ENCODE measurements at places on chromosomes 1 and 21. TPM values are rescaled to one million over a fixed set of nuclear protein-coding genes. Genes with fewer than 3 reads are reported as not detected.

- no peak overlapping the region for H3K4me3 ChIP-seq
- DNase-seq = no peak
- no peaks in the 10 kb centered on the region for H3K27me3 ChIP-seq
- peaks cover 24% of the 10 kb centered on the region for H3K4me1 ChIP-seq
Measured at GRCh38 chr1:172002725-172003345, 161.5 kb downstream of the DNM3 start.

DNA sequence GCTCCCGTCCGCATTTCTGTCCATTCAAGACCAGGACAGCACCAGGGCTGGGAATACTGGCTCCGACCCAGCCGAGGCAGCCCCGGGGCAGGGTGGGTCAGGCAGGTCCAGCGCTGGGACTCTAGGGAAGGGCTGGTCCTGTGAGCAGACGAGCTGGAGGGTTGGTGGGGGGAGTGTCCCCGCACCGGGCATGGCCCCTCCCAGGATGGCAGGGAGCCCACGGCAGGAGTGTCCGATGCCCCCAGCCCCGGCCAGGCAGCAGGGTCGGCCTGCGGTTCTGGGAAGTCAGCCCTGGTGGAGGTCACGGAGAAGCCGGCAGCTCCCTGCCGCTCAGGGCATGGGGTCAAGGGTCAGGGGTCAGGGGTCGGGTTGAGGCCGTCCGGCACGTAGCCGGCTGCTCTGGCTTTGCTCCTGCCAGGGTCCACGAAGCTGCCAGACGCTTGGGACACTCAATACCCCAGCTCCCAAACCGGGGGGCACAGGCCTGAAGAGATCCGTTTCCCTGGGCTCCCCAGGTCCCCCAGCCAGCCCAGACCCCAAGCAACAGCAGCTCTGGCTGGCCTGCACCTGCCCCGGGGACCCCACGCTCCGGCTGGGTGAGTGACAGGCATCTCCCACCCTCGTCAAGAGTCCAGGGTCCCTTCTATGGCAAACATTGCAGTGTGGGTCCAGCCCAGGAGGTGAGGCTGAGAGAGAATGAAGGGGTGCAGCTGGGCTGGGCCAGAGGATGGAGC, 6.7 kb downstream of the C1QTNF12 start:
- H3K36me3 ChIP-seq = no peaks in the 10 kb centered on the region
- no peaks in the 10 kb centered on the region for H3K4me1 ChIP-seq
- H3K27me3 ChIP-seq = no peaks in the 10 kb centered on the region

OR10J1 gene
- not detected for total RNA-seq

OR2L8 gene
- total RNA-seq = not detected

- H3K27me3 ChIP-seq = peaks cover 20% of the 10 kb centered on the region
- no peak for DNase-seq
- no peaks in the 10 kb centered on the region for H3K36me3 ChIP-seq
- H3K4me3 ChIP-seq = no peak overlapping the region
Measured at GRCh38 chr1:7011826-7012225, 226.6 kb downstream of the CAMTA1 start.

Measured in type B pancreatic cell (in vitro differentiated cells).